ENCODE measurements at places on chromosomes 6 and 20.

DNA sequence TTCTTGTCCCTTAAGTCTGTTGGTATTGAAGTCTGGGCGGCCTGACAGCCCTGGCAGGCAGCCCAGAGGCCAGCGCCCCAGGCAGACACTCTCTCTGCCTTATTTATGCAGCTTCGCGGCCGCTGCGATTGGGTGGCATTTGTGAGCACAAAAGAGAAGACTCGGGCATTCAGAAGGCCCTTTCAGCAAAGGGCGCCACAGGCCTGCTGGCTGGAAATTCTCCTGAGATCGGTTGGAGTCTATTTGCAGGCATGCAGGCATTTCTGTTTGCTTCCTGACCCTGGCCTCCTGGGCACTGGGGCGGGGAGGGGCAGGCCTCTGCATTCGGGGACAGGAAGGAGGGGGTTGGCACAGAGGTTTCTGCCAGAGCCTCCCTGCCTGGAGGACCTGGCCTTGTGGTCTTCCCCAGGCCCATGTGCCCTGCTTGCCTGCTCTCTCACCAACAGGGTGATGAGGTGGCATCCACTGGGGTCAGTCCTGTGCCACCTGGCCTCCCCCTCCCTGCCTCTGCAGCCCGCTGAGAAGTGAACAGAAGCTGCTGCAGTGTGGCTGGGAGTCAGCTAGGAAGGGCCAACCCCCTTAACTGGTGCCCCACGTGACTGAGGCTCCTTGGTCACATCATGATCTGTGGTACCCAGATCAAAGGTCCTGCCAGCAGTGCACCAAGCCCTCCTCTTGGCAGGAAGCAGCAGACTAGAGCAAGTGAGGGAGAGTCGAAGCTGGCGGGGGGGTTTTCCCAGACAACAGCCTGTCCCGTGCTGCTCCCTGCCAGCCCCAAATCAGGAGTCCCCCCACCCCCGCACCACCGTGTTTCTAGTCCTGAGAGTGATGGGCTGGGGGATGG is 16.6 kb upstream of the CCDC167 start:
- DNase-seq: peak; percentile 95

DNA sequence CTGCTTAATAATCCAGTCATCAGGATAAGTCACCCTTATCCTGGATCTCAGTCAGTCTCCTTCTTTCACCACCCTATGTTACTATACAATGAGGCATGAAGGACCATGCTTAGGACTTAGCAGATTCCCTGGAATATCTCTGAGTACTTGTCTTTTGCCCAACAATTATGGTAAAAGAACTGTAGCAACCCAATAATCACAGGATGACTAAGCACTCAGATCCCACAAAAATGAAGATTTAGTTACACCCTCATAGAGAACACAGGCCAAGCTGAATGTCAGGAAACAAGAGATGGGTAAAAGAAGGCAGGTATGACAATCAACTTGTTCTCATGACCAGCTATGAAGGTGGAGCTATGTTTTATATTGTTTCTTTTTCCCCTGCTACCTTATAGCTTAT is 91.4 kb downstream of the EDN1 start:
- no peak for DNase-seq

- DNase-seq: peak; percentile 36
Measured at GRCh38 chr6:107670792-107671199, 153.3 kb downstream of the SCML4 start.

DNA sequence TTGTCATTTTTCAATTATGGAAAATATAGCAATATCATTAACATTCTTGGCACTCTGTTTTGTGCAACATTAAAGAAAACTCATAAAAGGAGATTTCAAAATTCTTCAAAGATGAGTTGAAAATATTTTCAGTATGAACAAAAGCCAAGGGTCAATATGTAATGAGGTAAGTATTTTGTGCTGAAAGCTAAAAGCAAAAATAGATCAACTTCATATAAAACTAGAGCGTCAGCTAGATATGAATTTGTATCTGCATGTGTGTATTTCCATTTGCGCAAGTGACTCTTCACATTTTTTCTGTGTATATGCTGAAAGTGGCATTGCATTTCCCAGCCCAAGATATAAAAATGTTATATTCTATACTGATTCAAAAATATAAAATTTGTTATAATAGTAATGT is 492.1 kb upstream of the EYS start:
- no peak for DNase-seq

GRCh38 chr6:157597461-157598312 is 216.7 kb downstream of the ZDHHC14 start:
- DNase-seq: peak; percentile 66

Measured in activated CD4-positive, alpha-beta T cell treated with anti-CD3 and anti-CD28 coated beads for 36 hours (primary cell).